ENCODE measurements at places on chromosomes 2 and 18.

DNA sequence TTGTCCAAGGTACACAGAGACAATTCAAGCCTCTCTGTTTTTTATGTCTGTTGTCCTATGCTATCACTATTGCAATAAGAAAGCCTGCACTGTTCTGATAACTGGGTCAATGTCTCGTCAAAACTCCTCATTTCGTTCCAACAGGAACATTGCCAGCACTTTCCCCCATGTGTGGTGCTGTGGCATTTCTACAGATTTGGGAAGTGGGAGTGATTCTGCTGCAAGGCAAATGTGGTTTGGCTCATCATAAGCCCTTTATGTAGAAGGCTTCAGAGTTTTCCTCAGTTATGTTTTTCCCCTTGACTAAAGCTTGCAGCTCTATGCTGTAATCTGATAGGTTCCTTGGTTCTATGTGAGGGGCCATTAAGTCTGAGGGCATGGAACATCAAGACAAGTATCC is 324.1 kb upstream of the TCF4 start:
- no peak for DNase-seq

DNA sequence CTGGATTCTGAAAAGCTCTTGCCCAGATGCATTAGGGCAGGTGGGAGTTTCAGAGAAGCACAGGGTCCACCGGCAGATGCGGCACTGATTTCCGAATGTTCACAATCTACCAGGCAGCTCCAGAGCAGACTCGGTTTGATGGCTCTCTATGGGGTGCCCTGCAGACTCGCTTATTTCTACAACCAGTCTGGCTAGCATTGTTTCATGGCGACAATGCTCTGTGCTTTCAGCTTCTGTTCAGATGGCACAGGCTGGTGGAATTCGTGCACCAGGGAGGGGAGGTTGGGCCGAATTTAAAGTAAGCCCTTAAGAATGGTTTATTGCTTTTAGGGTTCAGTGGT is 9.9 kb downstream of the MYT1L start:
- no peak for DNase-seq

DNA sequence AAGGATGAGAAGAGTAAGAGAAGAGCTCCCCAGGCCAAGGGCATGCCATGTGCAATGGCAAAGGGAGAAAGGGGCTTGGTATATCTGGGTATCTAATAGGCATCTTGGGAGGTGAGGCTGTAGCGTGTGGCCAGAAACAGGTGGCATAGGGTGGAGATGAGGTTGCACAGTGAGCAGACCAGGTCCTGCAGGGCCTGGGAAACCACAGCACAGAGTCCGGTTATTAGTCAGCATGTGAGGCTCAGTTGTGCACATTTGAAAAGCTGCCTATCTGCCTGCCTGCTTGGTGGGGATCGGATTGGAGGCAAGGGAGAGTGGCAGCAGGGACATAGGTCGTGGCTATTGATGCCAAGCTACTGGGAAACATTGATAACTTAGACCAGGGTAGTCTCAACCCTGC is 190.6 kb downstream of the TPGS2 start:
- no peak for DNase-seq

- DNase-seq, result no peak
These were observed 144.1 kb downstream of the LCLAT1 start for GRCh38 chr2:30591186-30591585.

- DNase-seq, result no peak
These were observed 151.8 kb upstream of the UNC80 start for GRCh38 chr2:209619782-209620181.

GRCh38 chr2:15271941-15272542 is 289.1 kb downstream of the NBAS start:
- no peak for DNase-seq

DNA sequence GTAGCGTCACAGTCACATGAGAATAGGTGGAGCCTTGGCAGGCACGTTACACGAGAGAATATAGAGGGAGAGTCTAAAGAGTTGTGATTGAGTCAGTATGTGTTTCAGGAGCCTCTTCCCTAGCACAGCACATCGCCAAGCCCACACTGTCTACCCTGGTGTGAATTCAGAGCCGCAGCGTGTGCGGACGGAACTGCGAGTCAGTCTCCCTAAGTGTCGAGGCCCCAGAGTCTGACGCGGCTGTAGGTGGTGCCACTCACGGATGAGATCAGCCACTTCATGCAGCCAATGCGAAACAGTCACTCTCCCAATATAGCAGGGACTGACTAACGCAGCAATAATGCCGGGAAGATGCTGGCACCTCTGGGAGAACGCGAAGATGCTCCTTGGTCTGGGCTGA is 587.3 kb upstream of the ID2 start:
- no peak for DNase-seq

- no peak for DNase-seq
These were observed 666.8 kb downstream of the ARHGAP15 start for GRCh38 chr2:143796051-143796450.

- DNase-seq, result no peak
These were observed 67.9 kb downstream of the NCOA1 start for GRCh38 chr2:24558781-24559472.

DNA sequence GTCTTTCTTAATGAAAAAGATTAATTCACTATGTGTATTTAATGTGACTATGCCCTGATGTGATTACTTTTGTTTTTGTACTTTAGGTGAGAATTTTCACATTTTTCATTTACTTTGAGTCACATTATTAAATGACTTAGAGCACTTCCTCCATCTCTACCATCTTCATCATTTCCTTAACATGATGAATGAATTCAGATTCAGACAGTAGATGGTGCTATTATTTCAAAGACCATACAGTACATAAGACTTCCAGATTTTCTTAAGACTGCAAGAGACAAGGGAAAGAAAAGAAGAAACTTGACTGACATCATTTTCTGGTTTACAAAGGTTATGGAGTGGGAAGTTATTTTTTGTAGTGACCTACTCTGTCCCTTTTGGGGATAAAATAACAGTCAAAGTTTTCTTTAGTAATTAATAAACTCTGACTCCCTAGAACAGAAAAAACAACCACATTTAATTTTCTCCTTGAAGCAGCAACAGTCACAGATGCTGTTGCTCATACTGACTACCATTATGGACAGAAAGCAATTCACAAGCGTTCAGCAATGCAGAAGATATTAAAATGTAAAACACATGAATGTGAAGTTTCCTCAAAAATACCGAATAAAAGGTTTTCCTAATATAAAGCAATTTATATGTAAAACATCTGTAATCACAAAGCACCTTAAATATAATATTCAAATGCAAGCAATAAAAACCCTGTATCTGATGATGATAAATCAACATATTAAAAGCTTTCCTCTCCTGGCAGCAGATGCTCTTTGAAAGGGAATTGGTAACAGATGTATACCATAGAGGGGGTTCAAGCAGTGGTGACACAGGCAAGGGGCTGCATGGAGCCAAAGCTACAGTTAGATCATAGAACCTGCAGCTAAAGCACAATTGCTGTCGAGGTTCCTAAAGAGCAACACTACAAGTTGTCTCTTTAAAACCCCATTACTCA is 1010.9 kb upstream of the NXPH2 start:
- no peak for DNase-seq

GRCh38 chr2:43430489-43430888 is 165.3 kb downstream of the THADA start:
- no peak for DNase-seq

Data from H1 (cell line).